CD4-positive, alpha-beta T cell treated with Interleukin-1 beta for 1 hour (primary cell): ENCODE measurements at places on chromosomes 12 and 14.

GRCh38 chr12:100426145-100426544 lies 47.5 kb upstream of the NR1H4 start:
- DNase-seq: no peak

GRCh38 chr12:107310621-107311020 lies 217.3 kb upstream of the CRY1 start:
- no peak for DNase-seq

- peak; percentile 39 for DNase-seq
Observed at GRCh38 chr12:10243818-10244520, 31.3 kb downstream of the GABARAPL1 start.

DNA sequence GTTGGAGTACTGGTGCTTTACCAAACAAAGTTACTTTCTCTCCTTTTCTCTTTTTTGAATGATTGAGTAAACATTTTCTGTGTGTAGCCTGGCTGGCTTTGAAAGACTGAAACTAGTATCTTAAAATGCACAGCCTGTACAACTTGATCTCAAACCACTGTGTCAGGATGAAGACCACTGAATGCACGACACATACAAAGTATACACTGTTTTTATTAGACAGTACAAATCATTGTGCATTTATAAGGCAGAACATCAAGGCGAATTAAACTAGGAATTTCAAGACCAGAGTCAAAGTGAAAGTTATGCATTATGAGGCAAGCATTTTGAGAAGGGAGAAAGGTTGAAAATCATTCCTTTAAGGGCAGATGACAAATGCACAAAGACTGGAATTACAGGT lies 59.0 kb downstream of the PIWIL1 start:
- no peak for DNase-seq

- DNase-seq: no peak
Observed at GRCh38 chr14:103195828-103196615, 72.8 kb downstream of the TNFAIP2 start.

DNA sequence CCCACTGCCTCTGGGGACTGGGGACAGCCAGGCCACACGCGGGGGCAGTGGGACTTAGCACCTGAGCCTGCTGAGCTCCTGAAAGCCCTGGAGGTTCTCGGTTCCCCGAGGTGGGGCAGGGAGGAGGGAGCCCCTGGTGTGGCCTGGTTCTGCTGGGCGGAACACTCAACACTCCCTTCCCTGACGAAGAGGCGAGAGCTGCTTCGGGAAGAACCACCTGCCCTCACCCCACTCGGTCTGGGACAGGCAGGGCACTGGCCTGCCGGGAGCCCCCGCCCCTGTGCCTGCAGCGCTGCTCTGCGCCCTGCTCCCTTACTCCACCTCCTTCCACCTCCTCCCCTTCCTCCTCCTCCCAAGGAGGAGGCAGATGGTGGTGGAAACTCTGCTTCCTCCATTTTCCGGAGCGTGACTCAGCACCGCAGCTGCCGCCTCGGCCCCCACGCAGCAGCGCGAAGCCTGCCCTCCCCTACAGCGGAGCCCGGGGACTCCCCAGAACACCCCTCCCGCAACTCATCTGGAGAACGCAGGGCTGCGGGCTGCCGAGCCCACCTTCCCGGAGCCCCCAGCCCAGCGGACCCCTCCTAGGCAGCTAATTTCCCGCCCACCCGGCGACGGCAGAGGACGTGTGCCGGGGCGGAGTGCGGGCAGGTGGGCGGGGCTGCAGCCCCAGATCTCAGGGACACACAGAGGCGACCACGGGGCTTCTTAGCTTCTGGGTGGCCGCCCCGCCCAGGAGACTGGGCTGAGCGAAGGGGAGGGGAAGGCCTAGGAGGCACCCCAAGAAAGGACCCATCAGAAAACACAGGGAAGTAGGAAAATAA lies 11.7 kb upstream of the INF2 start:
- DNase-seq: peak; percentile 68

- DNase-seq: no peak
Observed at GRCh38 chr12:83472350-83472749, 785.6 kb downstream of the TMTC2 start.

DNA sequence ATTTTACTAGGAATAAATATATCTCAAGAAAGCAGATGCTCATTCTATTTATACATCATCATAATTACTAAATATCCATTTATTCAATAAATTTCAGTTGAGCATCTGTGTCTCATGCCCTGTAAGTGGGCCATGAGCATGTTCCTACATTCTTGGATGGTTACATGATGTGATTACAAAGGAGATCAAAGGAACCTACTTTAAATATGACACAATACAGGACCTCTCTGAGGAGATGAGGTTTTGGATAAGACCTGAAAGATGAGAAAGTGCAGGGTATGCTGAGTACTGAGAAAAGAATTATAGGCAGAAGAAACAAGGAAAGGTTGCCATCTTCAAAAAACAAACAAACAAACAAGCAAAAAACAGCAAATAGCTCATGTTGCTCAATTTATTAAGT lies 105.4 kb upstream of the CNTN1 start:
- DNase-seq: no peak

- no peak for DNase-seq
Observed at GRCh38 chr12:1013618-1014489, 22.8 kb downstream of the ERC1 start.

DNA sequence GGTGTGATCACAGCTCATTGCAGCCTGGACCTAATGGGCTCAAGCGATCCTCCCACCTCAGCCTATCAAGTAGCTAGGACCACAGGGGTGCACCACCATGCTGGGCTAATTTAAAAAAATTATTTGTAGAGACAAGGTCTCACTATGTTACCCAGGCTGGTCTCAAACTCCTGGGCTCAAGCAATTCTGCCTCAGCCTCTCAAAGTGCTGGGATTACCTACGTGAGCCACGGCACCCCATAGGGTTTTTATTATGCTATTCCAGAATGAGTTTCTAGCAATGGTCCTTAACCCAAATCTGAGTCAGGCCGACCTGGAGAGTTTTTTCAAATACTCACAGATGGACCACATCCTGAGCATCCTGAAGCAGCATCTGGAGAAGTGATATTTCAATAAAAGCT lies 159.8 kb downstream of the CPNE8 start:
- no peak for DNase-seq

DNA sequence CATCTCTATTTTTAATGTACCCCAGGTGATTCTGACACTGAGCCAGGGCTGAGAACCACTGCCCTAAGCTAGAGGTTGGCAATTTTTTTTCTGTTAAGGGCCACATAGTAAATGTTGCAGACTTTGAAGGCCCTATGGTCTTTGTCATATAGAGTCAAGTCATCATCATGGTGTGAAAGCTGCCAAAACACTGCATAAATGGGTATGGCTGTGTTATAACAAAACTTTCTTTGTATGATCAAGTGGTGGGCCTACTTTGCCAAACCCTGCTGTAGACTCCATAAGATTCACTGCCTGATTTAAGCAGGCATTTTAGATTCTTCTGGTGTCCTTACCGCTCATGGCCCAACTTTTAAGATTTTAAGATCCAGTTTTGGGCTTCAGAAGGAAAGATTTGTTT lies 76.8 kb downstream of the CLMN start:
- no peak for DNase-seq

DNA sequence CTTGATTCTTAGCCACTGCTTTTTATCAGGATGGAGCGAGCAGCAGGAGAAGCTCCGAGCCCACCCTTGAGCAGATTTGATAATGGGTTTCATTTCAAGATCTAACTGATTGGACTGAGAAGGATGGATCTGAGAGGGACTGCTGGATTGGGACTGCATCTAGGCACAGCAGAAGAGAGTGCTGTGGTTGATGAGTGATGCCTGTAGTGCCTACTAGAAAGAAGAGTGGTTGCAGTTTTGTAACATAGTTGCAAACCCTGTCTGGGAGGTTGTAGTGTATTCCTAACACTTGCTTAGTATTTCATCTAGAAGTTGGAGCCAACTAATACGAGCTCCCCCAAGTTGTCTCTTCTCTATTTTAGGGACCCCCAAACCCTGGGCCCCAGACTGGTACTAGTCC lies 88.7 kb downstream of the ASCL1 start:
- DNase-seq: no peak

- no peak for DNase-seq
Observed at GRCh38 chr14:93045965-93046704, 69.6 kb downstream of the ITPK1 start.

DNA sequence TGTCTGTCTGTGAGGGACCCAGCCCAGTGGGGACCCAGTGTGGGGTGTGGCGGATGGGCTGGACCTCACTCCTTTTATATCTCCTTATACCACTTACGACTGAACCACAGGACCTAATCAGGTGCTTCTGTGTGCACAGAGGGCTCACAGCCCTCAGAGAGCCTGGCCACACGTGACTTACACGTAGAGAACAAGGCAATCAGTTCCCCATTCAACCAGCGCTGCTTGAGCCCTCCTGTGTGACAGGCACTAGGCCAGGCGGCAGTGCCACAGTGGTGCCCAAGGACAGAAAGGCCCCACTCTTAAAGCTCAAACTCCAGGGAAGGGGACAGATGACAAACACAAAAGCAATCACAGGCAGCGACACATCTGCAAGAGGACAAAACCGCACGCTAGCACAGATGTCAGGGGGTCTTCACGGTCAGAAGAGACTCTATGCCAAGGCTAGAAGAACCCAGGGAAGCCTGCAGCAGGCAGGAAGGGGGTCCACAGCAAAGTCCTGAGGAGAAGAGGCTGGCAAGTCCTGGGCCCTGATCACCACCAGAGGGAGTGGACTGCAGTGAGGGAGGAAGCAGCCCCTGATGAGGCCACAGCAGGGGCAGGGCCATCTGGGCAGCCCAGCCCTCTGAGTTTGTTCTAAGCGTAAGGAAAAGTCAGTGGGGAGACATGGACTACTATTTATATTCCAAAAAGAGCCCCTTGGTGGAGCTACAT lies 39.3 kb downstream of the SETD3 start:
- DNase-seq: no peak

- no peak for DNase-seq
Observed at GRCh38 chr14:72142328-72142727, 210.1 kb downstream of the RGS6 start.

- no peak for DNase-seq
Observed at GRCh38 chr14:66015071-66015780, 470.9 kb upstream of the CCDC196 start.

GRCh38 chr12:74906224-74906623 lies 303.4 kb downstream of the KCNC2 start:
- no peak for DNase-seq

- DNase-seq: no peak
Observed at GRCh38 chr14:104983231-104983721, 2.3 kb upstream of the CLBA1 start.

DNA sequence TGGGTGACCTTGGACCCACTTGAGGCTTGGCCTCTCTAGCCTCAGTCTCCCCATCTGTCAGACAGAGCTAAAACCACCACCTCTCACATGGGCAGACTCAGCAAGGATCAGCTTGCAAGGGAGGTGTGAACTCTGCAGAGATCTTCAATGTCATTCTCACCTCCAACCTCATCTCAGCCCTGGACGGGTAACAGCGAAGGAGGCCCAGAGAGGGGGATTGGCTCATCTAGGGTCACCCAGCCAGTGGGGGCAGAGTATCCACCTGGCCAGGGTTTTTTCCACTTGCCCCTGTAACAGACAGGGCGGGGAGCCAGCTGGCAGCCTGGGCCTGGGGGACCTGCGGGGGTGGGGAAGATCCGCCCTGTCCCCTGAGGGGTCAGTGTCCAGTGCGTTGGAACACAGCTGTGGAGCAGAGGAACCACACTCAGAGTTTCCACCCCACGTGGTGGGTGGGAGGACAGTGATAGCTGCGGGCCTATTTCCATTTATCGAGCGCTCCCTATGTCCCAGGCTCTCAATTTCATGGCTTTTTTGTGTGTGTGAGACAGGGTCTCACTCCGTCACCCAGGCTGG lies 27.4 kb downstream of the DTX1 start:
- no peak for DNase-seq

GRCh38 chr12:49698619-49699545 lies 8.3 kb downstream of the FMNL3 start:
- DNase-seq: peak; percentile 39

- DNase-seq: peak; percentile 43
Observed at GRCh38 chr14:102525219-102525928, 15.8 kb upstream of the ANKRD9 start.

DNA sequence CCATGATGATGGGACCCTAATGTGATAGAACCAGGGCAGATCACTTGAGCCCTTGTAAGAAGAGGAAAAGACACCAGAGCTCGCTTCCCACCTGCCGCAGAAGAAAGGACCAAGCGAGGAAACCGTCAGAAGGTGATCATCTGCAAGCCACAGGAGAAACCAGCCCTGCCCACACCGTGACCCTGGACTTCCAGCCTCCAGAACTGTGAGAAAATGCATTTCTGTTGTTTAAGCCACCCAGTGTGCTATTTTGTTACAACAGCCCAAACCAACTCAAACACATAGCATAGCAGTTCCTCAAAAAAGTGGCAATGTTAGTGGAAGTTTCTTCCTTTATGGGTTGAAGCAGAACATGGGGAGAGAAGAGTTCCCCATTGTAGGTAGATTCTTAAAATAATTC lies 107.9 kb upstream of the BCL2L14 start:
- no peak for DNase-seq

- DNase-seq: no peak
Observed at GRCh38 chr14:39884091-39884490, 451.9 kb upstream of the FBXO33 start.

DNA sequence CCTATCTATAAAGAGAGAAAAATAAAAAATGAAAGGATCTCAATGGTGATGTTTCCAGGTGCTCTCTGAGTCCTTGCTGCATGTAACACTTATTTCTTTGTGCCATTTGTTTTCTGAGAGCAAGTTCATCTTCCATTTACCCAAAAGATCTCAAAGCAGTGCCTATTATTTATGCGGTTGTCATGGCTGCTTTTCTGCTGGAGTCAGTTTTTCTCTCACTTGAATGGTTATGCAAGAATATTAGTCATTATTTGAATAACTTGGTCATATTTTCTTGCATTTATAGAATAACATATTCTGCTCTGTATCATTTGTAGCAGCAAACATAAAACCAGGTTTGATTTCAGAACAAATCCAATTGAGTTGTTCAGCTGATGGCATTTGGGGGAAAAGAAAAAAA lies 141.8 kb upstream of the G2E3 start:
- no peak for DNase-seq

DNA sequence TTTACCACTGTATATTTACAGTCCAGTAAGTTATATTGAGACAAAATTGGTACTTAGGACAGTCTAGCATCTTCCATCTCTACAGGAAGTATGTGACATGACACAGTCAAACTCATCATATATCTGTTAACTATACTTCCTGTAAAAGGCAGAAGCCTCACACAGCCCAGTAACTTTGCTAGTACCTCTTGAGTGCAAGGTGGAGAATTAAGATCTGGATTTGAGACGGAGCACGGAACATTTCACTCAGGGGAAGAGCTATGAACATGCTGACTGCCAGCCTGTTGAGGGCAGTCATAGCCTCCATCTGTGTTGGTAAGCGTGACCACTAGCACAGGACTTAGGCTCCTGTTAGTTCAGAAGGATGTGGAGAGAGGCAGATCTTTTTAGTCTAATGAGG lies 333.7 kb upstream of the OR4E1 start:
- DNase-seq: no peak

DNA sequence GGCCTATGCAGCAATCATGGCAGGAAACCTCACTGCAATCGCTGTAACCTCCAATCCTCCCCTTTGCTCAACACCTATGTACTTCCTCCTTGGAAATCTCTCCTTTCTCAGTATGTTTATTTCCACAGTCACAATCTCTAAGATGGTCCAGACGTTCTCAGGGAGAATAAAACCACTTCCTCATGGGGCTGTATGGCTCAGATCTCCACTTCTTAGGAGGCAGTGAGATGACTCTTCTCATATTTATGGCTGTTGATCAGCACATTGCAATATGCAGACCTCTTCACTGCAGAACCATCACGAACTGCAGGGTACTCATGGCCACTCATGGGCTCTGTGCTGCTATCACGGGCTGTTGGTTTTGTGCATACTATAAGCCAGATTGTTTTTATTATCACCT lies 17.1 kb upstream of the OR4K17 start:
- no peak for DNase-seq
